ENCODE measurements at places on chromosomes 3 and 15.

GRCh38 chr15:89197503-89197971, 23.8 kb downstream of the RLBP1 start:
- peak; percentile 91 for DNase-seq

- no peak for DNase-seq
These were observed 115.3 kb downstream of the XXYLT1 start for GRCh38 chr3:195155570-195156241.

- no peak for DNase-seq
These were observed 385.9 kb downstream of the MFSD1 start for GRCh38 chr3:159187706-159188105.

DNA sequence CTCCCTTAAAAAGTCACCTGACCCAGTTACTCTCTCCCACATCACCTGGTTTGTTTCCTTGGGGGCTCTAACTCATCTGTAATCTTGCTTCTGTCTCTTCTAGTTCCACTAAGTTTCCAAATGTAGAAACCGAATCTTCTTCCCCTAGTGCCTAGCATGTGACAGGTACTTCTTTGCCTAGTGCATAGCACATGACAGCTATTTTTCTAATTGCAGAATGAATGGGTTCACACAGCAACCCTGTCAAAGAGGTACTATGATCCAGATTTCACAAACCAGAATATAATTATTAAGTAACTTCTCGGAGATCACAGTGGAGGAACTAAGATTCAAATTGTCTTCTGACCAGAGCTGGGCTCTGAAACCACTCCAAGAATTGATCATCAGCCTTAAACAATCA, 7.4 kb downstream of the DPH3 start:
- DNase-seq = no peak

- peak; percentile 45 for DNase-seq
These were observed 26.2 kb downstream of the UBE2Q2 start for GRCh38 chr15:75869446-75869845.

GRCh38 chr3:111706527-111706926, 111.4 kb upstream of the ZBED2 start:
- DNase-seq = no peak

- peak; percentile 26 for DNase-seq
These were observed 361.9 kb upstream of the ICE2 start for GRCh38 chr15:60840703-60841411.

DNA sequence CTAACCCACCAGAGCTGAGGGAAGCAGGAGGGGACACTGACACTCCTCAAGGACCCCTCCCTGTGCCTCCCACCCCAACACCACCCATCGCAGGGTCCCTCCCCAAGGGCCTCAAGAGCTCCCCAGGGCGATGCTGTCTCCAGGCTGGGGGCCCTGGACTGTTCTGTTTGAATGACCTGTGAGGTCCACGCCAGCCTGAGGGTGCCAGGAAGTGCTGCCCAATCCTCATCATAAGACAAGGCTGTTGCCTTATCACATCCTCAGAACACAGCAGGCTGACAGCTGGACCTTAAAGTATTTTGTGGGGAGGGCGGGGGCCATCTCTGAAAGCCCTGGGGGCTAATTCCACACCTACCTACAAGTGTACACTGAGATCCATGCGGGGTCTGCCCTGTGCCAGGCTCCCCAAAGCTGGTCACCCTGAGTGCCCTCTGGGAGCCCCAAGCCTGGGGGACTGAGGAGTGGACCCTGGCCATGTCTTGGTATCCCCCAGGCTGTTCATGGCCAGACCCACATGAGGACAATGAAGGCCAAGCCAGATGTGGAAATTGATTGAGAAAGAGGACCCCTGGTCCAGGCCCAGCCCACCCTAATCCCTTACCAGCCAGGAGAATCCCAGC, 23.8 kb upstream of the GOLGA6C start:
- no peak for DNase-seq

- no peak for DNase-seq
These were observed 37.1 kb downstream of the IL17RD start for GRCh38 chr3:57127891-57128518.

DNA sequence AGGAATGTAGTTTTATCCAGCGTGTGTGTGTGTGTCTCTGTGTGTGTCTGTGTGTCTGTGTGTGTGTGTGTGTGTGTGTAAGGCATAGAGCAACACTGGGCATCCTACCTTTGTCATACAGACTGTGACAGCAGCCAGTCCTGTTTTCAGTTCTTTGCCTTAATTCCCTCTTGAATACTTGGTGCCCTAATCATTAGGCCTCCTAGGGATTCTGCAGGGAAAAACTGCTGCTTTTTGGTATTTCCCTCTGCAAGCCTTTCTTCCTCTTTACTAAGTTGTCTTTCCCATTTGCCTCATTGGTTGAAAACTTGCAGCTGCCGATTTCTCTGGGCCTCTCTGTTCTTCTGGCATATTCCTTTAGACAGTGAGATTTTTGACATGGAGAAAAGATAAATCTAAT, 9.2 kb downstream of the SLC25A36 start:
- DNase-seq = peak; percentile 34

GRCh38 chr15:48811325-48811958, 573 bp upstream of the CEP152 start:
- peak; percentile 31 for DNase-seq

GRCh38 chr15:91866371-91866905, 12.9 kb downstream of the SLCO3A1 start:
- no peak for DNase-seq

GRCh38 chr3:128486681-128487537, 6.1 kb downstream of the GATA2 start:
- peak; percentile 62 for DNase-seq

- DNase-seq = no peak
These were observed 68.6 kb upstream of the ONECUT1 start for GRCh38 chr15:52858782-52859176.

DNA sequence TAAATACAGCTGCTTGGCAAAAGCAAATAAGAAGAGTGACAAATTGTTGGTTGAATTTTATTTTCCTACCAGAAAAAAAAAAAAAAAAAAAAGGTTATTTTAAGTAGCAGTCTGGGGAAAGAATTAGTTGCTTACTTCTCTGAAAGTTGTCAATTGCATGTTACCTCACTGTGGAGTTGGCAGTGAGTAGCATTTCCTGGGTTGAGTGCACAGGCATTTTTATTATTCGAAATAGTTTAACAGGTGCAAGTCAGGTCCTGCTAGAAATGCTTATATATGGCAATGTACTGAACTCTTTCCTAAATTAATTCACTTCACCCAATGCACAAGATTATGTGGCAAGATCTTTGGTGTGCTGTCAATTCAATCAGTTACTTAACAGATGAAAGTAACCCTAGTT, 680.6 kb downstream of the EPHA3 start:
- DNase-seq = no peak

DNA sequence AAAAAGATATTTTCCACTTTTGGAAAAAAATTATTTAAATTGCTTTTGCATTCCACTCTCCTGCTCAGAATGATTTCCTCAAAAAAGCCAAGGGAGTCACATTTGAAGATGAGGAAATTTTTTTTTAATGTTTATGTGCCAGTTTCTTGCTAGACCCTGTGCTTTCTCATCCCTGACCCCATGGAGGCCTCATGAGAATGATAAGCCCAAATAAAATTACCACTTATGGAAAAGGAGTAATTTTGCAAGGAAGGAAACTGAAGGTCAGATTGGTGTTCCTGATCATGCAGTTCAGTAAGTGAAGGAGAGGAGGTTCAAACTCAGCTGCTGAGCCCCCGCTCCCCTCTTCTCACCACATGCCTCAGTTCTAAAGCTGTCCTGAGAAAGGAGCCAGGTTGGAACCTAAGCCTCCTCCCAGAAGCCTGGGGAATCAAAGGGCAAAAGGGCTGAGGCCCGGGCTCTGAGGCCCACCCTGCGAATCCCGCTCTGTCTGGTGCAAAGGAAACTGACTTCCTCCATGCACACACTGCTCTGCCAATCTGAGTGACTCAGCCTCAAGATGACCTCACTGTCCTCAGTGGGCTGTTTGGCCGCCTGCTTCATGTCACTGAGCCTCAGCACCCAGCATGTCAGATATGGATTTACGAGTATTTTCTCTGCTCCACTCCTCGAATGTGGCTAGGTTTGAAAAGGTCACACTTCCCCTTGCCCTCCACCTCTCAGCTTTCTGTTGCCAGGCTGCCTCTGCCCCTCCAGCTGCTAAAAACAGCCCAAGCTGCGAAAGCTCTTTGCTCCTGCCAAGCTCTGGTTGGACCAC, 56.9 kb upstream of the FLNB start:
- DNase-seq = no peak

DNA sequence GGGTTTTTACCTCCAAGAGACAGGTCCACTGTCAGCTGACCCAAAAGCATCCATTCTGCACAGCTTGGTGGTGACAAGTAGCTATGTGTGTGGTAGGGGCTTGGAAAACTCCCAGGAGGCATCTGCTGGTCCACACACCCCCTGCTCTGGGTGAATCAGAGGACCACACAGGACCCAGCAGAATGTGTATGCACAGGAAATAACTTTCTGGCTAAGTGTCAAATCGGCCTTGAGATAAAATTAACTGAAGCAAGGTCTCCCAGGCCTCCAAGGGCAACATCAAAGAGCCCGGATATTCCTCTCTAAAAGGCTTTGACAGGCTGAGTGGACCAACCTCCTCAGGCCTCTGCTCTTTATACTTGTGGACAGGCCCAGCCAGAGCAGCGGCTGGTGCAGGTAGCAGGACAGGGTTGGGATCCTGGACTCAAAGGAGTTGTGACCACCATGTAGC, 66.5 kb downstream of the CTNNB1 start:
- DNase-seq = no peak

DNA sequence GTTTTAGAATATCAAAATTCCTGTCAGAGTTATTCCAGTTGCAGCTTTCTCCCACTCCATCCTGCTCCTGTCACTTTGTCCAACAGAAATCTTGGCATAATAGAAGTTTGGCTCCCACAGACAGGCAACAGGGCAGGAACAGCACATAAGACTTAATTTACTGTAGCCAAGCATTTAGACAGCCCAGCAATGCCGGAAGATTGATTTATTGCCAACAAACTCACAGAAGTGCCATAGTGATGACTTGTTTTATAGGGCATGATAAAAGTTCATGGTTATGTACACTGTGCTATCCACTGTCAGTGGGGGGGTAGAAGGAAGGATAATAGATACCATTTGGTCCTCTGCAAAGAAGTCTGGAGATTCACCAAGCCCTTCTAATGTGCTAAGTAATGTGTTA, 98.3 kb upstream of the CBLB start:
- DNase-seq = no peak

GRCh38 chr15:32928876-32929275, 211.1 kb downstream of the GREM1 start:
- no peak for DNase-seq

- no peak for DNase-seq
These were observed 594.9 kb upstream of the CFAP20DC start for GRCh38 chr3:59644479-59645402.

GRCh38 chr3:48412375-48413001, 17.4 kb downstream of the PLXNB1 start:
- DNase-seq = no peak

GRCh38 chr15:75720787-75721479, 8.3 kb upstream of the CSPG4 start:
- DNase-seq = peak; percentile 74

DNA sequence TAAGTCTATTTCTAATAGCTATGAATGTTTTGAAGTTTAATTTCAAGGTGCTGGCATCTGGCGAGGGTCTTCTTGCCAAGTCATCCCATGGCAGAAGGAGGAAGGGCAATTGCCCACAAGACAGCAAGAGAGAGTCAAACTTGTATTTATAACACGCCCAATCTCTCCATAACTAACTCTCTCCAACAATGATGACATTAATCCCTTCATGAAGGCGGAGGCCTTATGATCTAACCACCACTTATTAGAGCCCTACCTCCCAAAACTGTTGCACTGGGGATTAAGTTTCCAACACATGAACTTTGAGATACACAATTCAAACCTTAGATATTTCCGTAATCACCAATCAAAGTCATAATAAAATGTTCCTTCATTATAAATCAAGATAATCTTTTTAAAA, 406.9 kb downstream of the CNTN6 start:
- DNase-seq = no peak

DNA sequence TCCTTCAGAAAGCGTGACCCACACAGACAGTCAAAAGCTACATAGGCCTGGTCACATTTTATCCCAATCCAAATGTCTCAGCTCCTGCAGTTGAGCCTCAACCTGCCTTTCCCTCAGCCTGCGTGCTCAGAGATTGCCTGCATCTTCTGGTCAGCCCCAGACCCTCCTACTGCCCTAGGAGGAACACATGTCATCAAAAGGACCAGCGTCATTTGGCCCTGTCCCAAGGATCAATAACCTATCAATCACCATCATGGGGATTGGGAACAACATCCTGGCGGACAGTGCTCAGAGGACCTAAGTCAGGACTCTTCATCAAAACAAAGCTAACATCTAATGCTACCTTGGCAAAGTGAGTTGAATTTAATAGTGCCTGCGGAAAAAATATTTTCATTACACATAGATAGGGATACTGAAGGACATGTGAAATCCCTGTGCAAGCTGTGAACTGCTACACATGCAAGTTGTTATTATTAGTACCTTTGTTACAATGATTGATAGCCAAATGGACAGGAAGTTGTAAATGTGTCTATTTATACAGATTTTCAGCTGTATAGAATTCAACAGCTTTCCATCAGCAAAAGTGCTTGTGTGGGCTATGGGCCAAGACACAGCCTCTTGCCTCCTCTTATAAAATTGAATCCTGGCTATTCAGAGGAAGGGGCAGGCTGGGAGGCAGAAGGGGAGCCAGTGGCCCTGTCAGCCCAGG, 47.7 kb downstream of the UMPS start:
- no peak for DNase-seq
